BE2C (cell line): ENCODE measurements at places on chromosomes 16 and 17.

DNA sequence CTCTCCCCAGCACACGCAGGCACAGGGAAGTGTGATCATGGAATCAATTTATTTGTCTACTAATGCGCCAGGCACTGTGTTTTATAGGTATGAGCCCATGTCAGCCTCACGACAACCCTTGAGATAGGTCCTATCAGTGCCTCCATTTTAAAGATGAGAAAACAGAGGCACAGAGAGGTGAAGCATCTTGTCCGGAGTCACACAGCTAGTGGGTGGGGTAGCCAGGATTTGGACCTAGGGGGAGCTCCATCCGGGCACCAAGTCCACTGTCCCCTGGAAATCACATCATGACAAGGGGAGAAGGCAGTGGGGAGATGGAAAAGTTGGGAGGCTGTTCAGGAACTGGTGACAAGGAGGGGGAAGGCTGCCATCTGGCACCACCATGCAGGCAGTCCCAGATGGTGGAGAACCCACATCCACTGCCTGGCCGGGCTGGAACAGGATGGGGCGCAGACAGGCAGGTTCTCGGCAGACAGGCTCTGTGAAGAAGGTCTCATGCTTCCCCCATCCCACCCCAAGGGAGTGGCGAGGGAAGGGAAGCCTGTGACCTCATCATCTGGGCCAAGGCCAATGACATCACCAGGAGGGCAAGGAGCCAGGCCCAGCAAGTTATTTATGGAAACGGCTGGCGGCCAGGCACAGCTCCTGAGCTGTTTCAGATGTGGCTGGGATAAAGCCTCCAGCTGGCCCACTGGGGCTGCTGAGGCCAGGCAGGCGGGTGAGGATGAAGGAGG, 126.0 kb upstream of the SDK2 start:
- peak; percentile 97 for DNase-seq

DNA sequence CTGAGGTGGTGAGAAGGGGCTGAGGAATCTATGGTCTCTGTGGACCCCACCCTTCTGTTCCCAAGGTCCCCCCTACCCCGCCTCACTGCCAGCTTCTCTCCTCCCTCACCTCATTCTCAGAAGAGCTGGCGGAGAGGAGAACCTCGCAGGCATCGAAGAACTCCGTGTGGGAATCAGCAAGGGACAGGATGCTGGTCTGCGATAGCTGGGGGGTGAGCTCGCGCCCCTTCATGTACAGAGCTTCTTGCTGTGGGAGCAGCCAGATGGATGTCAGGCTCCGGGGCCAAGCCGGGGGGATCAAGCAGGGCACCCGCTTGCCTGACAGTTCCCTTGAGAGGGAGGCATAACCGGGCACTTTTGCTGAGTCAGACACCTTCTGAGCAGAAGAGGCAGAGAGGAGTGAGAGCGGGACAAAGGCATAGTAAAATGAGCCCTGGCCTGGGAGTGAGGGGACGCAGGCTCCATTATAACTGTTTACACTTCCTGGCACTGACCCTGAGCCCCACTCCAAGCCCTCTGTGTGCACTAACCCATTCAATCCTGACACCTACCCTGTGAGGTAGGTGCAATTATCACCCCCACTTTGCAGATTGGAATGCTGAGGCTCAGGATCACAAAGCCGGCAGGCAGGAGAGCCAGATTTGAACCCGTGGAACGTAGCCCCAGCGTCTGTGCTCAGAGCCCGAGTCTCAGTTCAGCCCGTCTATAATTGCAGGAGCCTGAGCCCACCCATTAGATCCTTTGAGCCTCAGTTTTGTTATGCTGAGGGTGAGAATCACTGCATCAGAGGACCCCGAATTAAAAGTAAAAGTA, 6.3 kb downstream of the OSBPL7 start:
- no peak for DNase-seq

- no peak for DNase-seq
These were observed 3.9 kb downstream of the LPO start for GRCh38 chr17:58242171-58242784.

DNA sequence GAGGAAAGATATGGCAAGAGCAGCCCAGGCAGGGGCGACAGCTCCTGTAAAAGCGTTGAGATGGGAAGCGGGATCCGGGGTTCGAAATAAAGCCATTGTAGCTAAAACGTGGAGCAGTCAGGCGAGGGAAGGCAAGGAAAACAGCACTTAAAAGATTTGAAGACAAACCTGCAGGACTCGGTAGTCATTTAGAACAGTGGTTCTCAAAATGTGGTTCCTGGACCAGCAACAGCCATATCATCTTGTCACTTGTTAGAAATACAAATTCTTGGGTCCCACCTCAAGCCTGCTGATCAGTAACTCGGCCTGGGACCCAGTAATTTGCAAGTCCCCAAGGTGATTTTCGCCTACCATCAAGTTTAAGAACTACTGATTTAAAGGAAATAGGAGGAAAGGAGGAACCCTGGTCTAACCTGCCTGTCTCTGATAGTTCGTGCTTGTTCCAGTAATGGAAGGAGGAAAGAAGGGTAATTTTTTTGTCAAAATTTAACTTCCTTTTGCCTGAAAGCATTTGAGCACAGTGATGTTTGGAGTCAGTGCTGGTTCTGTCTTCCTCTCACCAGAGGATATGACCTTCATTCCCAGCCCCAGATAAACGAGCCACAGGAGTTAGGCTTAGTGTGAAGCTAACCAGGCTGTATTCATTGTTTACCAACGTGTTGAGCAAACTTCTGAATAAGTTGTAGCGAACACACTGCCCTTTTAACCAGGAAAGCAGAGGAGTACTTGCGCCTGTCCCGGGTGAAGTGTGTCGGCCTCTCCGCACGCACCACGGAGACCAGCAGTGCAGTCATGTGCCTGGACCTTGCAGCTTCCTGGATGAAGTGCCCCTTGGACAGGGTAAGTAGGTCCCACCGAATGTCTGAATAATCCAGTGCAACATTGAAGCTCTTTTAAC, 1.1 kb downstream of the ORC6 start:
- no peak for DNase-seq

GRCh38 chr16:83831456-83831987, 23.7 kb downstream of the HSBP1 start:
- no peak for DNase-seq

DNA sequence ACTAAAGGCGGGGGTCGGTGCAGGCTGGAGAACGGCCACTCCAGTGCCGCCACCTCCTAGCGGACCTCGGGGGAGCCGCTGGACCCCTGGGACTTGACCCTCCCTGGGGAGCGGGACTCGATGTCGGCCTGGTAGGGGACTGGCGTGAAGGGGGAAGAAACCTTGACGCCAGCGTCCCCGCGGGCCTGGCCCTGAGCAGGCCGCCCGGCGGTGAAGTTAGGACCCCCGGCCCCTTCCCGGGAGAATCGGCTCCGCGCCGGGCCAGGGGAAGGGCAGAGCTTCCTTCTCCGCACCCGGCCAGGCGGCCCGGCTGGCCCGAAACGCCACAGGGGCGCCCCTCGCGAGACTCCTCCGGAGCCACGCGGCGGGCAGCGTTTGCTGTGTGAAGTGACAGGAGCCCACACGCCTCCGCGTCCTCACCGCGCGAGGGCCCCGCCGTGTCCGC, 389 bp downstream of the DUS1L start:
- DNase-seq, result no peak

GRCh38 chr17:77706938-77707337, 251.6 kb upstream of the TNRC6C start:
- no peak for DNase-seq

GRCh38 chr16:55532227-55532626, 23.4 kb downstream of the LPCAT2 start:
- DNase-seq, result no peak

- DNase-seq, result peak; percentile 100
These were observed at the start of gene TAOK2 for GRCh38 chr16:29973384-29974246. TSS of gene TAOK2 (plus strand) at chr16:29973868. CDS start at chr16:29977773, 3,905 bp downstream.

DNA sequence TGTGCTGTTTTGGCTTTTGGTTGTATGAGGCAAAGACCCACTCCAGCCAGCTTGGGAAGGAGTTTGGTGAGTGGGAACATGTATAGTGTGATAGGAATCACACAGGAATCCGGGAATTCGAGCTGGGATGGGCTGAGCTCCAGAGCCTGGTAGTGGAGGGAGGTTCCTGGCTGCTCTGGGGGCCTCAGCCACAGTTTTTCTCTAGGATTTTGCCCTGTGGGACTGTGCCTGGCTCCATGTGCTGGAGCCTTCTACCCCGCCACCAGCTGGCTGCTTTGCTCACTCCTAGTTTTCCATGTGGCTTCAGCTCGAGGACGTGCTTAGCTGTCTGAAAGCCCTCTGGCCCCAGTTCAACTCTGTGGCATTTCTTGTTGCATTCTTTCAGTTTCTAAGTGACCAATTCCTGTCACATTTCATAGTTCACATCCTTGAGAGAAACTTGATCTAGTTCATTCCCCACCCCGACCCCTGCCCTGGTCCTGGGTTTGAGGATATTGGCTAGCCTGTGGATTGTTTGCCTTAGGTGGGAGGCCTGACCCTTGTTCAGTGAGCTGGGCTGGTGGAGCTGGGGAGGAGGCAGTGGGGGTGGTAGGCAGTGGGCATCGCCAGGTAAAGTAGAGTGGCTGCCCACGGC, 5.0 kb downstream of the SEC14L1 start:
- DNase-seq, result peak; percentile 40

- DNase-seq, result peak; percentile 54
These were observed 201.4 kb upstream of the CHMP6 start for GRCh38 chr17:80790021-80790765.

GRCh38 chr17:32771396-32771795, 105.5 kb downstream of the MYO1D start:
- no peak for DNase-seq

DNA sequence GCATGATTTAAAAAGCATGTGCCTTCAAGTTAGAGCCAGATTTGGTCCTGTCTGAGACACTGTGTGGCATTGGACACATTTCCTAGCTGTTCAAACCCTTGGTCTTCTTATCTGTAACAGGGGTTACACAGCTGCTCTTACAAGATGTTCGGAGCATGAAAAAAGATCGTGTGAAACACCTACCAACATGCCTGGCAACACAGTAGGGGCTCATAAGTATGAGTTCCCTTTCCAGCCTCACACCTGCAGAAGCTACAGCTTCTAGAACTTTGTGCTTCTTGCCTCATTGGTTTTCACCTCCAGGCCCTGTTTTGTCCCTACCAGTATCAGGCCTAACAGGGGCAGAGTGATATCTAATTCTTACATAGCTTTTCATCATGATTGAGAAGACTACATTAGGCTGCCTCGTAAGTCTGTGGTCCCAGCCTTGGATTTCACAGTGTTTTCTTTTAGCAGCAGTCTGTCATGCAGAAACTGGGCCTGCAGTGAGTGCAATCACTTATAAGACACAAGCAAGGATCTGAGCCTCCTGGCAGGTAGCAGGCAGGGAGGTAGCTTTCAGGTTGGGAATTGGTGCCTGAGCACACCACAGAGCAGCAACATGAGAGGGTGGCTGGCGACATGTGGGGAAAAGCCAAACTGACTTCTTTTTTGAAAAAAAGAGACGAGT, 78.8 kb downstream of the CCDC182 start:
- no peak for DNase-seq

- no peak for DNase-seq
These were observed 206.0 kb downstream of the SEC14L1 start for GRCh38 chr17:77346765-77347164.

GRCh38 chr16:1565083-1565805, 31.8 kb downstream of the TMEM204 start:
- DNase-seq, result no peak

- DNase-seq, result no peak
These were observed 74.1 kb downstream of the TMEM132E start for GRCh38 chr17:34653511-34653910.

DNA sequence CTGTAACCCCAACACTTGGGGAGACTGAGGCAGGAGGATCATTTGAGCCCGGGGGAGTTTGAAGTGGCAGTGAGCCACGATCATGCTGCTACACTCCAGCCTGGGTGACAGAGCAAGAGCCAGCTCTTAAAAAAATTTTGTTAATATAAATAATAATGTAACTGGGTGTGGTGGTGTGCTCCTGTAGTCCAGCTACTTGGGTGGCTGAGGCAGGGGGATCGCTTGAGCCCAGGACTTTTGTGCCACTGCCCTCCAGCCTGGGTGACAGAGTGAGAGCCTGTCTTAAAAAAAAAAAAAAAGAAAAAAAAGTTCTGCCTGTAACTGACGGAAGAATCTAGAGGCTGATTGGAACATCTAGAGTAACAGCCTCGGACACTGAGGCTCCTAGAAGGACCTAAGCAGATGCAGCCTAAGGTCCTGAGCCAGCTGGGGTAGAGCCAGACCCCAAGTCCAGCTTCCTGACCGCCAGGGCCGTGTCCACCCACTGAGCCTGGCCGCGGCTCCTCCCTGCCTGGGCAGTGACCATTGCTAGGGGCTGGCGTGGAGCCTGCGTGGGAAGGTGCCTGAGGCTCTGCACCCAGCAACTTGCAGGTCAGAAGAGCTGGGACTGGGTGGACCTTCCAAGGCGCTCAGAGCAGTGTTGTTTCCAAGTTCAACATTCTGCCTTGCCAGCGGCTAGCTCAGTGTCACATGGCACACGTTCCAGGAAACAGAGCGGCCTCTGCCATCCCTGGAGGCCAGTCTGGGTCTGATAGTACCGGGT, 209.4 kb upstream of the CIBAR2 start:
- peak; percentile 48 for DNase-seq

GRCh38 chr17:59234631-59235030, 14.3 kb downstream of the GDPD1 start:
- DNase-seq, result no peak

DNA sequence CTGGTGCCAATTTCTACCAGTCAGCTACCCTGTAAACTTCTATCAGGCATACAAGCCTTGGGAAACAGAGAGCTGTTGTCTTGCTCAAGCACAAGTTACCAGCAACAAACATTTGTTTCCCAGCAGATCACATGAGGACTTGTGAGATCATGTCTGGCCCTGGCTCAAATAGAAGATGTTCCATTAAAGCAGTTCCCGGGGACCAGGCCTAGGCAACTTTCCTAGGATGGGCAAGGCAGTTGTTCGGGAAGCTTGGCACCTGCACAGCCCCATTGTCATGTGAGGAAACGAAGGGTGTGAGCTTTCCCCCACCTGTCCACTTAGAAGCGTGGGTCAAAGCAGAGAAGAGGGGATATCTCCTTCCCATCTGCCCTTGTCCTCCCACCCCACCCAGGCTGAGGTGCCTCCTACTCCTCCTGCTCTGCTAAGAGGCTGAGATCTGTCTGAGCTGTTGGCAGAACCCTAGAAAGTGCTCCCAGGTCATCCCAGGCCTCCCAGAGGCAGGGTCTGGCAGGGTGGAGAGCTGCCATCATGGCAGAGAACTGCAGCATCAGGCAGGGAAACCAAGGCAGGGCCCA, 11.2 kb upstream of the SLC47A2 start:
- DNase-seq, result no peak

- no peak for DNase-seq
These were observed 15.9 kb upstream of the ICAM2 start for GRCh38 chr17:64036198-64036922.

DNA sequence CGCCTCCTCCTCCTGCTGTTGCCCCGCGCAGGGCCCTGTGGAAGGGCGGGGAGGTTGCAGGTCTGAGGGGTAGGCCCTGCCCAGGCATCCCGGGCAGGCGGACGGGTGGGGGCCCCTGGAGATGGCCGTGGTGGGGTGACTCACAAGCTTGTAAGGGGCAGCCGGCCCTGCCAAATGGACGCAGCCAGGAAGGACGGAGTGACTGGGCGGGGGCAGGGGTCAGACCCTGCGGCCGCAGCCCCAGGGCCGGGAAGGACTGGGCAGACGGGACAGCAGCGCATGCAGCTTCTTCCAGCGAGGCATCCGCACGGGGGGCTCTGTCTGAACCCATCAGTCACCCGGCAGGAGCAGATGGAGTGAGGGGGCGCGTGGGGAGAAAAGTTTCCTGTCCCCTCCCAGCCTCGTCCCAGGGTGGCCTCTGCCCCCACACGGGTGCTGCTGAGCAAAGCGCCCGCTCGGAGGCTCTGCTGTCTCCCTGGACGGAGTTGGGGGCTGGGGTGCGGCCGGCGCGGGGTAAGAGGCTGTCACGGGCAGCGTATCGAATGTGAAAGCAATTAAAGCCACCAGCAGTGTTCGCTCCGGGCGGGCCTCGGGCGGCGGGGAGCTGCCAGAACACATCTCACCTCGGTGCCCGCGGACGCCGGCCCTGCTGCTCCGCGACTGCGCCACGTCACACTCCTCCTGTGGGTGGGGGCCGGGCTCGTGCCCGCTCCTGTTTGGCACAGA, 5.4 kb upstream of the PRR35 start:
- peak; percentile 59 for DNase-seq
